Activated CD8-positive, alpha-beta T cell treated with anti-CD3 and anti-CD28 coated beads, Interleukin-2, amount 10 ng/mL, durations not matched to agents 7 days and 5 days (primary cell): ENCODE measurements at places on chromosomes 16 and 17.

DNA sequence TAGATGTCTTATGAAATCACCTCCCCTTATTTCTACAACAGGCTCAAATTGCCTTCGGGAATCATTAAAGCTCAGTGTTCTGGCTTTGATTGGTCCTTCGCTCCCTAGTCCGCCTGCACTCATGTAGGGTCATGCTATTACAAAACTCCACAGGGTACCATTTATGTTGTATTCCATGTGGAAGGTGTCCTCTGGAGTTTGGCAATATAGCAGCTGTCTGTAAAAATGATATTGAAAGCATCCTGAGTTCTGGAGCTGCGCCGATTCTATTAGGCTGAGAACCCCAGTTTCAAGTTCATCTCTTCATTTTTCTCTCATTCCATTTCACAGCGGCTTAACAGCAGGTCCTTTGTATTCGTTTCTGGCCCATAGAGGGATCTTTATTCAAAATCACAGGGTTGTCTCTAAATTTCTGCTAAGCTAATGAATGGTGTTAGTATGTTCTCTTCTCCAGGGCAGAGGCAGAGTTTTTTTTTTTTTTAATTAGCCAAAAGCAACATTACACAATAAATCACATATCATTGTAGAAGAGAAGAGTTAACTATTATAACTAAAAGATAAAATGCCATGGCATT lies 71.9 kb upstream of the TEKT1 start:
- DNase-seq, result no peak

GRCh38 chr17:16425698-16426659 lies 10.6 kb downstream of the TRPV2 start:
- DNase-seq, result no peak

DNA sequence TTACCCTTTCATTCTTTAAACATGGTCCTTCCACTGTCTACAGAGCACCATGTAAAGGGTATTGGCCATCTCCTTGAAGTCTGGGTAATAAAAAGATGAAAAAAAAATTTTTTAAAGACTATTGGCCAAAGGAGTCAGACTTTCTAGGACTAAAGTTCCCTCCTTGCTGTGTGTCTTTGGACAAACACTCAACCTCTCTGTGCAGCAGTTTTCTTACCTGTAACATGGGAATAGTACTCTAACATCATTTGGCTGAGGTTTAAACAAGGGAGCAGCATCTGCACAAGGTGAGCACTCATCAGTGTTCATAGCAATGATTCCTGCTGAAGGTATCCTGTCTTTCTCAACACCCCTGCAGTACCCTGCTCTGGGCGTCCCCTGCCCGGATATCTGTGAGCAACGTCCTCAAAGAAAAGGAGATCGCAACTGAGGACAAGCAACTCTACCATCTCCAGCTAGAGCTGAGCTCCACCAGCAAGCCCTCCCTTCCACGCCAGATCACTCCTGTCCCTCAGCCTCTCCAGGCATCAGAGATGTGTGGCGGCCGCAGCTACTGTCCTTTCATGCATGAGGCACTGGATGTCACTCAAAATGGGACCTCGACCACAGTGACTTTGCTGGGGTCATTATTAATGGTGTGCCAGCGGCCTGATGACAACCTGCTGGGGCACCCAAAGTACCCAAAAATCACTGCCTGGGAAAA lies 29.5 kb upstream of the RPH3AL start:
- DNase-seq, result no peak

DNA sequence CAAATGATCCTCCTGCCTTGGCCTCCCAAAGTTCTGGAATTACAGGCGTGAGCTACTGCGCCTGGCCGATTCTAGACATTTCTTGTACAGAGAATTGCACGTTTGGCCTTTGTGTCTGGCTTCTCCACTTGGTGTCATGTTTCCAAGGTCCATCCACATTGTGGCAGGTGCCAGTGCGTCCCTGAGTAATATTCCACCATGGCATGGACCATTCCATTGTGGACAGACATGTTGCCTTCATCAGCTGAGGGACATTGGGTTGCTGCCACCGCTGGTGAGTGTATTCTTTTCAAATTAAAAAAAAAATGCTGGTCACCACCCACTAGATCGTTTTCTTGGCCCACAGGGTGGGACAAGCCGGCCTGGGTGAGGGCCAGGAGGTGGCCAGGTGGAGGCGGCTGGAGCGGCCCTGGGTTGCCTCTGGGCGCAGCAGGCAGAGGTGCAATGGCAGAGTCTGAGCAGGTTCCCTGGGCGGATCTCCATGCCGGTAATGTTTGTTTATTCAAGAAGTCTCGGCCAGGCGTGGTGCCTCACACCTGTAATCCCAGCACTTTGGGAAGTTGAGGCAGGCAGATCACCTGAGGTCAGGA lies 274.1 kb downstream of the SEC14L1 start:
- no peak for DNase-seq

DNA sequence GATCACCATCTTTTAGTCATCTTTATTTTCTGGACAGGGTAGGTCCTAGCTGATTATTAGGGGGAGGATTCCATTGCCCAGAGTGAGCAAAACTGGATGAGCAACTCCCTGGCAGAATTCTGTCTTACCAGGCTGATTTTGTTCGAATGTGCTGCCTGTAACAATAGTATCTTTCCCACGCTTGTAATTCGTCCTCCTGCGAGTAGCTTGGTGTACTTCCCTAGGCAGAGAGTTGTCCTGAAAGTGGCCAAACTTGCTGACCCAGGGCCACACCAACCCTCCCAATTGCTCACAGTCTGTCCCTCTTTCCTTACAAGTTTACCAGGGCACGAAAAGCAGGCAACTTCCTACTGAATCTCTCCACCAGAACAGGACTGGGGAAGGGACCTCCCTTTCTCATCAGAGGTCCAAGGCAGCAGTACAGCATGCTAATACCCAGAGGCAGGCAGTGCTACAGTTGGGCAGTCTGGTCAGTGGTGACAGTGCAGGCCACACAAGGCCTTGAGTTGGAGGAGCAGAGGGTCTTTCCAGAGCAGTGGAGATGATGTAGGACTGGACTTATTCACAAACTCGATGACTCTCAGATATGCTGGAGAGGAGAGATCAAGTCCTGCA lies 67.8 kb upstream of the NLK start:
- no peak for DNase-seq

DNA sequence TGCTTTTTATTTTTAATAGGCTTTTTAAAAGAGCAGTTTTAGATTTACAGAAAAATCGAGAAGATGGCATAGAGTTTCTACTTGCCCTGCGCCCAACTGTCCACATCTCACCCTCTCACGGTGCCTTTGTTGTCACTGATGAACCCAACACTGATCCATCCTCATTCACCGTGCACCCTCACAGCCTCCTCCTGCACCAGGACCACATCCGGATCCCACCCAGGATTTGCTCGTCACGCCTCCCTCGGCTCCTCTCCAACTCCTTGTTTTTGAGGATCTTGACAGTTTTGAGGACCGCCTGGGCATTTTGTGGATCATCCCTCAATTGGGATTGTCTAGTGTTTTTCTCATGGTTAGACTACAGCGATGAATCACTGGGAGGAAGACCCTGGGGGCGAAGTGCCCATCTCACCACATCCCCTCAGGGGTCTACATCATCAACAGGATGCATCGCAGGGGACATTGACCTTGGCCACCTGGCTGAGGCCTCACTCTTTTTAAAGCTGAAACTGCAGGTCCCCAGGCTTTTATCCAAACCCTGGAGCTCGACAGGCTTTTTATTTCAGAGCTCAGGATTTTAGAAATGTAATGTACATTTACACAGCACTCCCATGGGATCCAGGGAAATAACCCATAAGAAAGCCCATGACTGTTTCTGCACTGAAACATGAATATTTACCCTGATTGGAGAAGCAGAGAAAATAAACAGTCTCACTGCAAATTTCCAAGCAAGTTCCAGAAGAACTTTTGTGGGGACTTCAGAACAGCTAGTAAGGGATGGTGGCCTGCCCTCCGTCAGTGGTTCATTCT lies 71.8 kb upstream of the ZNF469 start:
- DNase-seq, result no peak

- no peak for DNase-seq
Measured at GRCh38 chr17:17535957-17536356, 39.8 kb upstream of the RASD1 start.
